Caudate nucleus (tissue), 63 donors: ENCODE measurements at places on chromosomes 11 and 22.
A peak's percentile ranks its signal among the peaks of the same experiment; 100 is the strongest.

- no peak for DNase-seq
Measured at GRCh38 chr11:6601041-6601461, 2.4 kb downstream of the RRP8 start.

DNA sequence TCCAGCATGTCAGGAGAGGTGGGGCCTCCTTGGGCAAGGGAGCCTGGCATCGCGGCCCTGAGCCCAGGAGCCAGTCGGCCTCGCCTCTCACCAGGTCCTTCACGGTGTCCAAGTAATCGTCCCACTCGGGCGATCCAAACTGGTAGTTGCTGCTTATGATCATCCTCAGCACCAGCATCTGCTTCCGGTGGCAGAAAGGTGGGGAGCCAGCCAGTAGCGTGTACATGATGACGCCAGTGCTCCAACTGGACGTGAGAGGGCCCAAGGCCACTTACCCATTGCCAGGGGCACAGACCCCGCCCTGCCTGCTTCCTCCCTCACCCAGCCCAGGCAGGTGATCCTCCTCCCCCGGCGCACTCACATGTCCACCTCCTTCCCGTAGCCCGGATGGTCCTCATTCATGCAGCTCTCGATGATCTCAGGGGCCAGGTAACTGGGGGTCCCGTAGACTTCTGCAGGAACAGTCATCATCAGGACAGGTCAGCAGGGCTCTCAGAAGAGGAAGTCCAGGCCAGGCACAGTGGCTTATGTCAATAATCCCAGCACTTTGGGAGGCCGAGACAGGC lies 214.7 kb downstream of the OR4C45 start:
- DNase-seq: no peak

- DNase-seq: no peak
Measured at GRCh38 chr11:71209181-71209580, 43.2 kb downstream of the SHANK2 start.

- no peak for DNase-seq
Measured at GRCh38 chr11:123434262-123434661, 4.2 kb downstream of the GRAMD1B start.

DNA sequence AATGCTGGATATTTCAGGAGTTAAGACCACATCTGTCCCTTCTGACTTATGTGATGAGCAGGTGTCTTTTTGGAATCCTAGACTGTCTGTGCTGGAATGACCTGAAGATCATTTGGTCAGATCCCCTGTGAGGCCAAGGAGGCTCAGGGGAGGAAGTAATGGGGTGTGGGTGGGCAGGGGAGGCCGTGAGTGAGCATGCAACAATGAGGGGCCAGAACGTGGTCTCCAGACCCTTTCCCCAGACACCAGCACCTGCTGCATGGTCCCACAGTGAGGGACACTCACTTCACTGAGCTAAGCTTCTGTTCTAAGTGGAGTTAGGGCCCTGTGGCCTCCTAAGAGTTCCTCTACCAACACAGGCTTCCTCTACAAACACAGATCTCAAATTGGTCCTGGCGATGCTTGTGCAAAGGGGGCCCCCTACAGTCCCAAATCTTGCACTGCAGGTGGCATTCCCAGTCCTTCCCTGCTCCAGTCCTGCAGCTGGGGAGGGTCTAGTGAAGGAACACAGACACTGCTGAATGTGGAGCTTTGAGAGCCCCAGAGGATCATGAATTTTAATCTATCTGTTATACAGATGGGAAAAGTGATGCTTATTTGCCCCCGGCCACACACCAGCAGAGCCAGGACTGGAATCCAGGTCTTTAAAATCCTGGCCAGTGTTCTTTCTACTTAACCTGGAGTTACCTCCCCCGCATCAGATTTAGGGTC lies 7.4 kb downstream of the USP2 start:
- peak; percentile 83 for DNase-seq

GRCh38 chr11:45205978-45206377 lies 59.5 kb downstream of the PRDM11 start:
- no peak for DNase-seq

DNA sequence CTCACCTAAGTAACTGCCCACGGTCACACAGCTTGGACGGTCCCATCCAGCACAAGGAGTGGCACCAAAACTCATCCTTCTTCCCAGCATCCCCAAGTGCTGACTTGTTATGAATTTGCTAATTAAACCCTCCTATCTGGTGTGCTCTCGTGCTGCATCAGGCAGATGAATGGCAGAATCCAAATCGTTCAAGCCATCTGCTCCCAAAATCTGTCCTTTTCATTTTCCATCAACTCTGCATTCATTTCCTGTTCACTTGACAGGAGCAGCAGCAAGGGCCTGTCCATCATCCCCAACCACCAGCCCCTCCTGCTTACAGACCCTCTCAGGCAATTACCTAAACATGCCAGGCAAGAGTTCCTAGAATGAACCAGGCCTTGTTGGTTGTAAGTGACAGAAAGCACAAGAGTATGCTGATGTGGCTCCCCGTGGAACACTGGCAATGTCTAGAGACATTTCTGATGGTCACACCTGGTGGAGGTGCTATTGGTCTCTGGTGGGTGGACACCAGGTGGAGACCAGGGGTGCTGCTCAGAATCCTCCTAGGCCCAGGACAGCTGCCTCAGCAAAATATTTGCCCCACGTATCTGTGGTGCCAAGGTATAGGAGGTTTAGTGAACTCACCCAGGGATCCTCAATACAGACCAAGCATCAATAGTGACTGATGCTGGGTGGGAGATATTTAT lies 832.5 kb downstream of the TBC1D22A start:
- DNase-seq: no peak

- DNase-seq: no peak
Measured at GRCh38 chr11:79229047-79229446, 211.8 kb downstream of the TENM4 start.

DNA sequence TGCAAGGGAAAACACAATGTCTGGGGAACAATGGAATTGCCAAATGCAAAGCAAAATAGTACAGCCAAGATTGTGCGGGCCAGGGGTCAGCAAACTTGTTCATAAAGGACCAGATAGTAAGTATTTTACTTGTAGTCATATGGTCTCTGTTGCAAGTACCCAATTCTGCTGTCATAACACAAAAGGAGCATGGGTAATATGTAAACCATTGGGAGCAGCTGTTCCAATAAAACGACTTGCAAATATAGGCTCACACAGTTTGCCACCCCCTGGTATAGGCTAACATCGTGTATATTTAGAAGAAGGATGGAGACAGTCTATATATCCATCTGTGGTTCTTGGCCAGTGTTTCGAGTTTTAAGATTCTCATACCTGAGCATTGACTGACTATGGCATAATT lies 15.6 kb downstream of the SDHAF2 start:
- no peak for DNase-seq

DNA sequence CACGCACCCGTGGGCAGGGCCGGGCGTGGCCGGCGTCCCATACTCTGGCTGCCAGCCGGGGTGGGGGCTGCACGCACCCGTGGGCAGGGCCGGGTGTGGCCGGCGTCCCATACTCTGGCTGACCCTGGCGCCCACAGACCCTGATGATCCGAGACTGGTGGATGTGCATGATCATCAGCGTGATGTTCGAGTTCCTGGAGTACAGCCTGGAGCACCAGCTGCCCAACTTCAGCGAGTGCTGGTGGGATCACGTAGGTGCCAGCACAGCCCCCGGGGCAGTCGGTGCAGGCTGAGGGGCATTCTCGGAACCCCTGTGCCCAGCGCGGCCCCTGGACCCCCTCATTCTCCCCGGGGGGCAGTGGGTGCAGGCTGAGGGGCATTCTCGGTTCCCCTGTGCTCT lies 19.0 kb downstream of the RNH1 start:
- DNase-seq: no peak

GRCh38 chr11:65572356-65573051 lies at the start of gene FAM89B:
Gene FAM89B, plus strand, starts transcription at chr11:65572538. Its CDS starts 132 bp downstream, at chr11:65572670.
- DNase-seq: peak; percentile 86

DNA sequence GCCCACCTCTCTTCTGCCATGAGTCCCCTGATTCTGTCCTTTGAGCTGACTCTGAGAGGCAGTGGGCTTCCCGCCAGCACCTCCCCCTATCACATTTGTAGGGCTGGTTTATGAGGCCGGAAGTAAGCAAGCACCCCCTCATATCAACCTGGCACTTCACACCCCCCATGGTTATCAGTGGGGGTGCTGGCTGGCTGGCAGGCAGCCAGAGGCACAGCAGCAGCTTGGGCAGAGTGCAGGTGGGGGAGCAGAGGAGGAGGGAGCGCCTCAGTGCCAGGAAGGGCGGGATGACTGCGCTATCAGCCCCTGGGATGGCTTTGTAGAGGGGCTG lies 22.9 kb upstream of the CHRM4 start:
- no peak for DNase-seq

GRCh38 chr11:35088226-35088625 lies 50.7 kb upstream of the CD44 start:
- DNase-seq: no peak

GRCh38 chr11:121105063-121105480 lies 4.0 kb downstream of the TECTA start:
- no peak for DNase-seq

DNA sequence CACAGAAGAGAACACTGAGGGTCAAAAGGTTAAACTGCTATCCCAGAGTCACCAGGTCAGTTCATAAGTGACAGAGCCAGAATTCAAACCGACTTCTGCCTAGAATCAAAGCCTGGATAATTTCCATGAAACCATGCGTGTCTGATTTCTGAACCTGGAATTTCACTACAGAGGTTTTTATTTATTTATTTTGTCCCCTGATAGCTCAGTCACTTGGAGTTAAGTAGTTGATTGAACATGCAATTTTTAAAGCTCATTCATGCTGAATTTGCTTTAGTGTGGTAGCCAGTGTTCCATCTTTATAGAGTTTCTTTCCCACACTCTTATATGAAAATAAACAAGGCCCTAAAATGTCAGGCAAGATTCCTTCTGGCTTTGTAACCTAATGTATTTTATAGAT lies 93.2 kb downstream of the NAV2 start:
- DNase-seq: no peak

DNA sequence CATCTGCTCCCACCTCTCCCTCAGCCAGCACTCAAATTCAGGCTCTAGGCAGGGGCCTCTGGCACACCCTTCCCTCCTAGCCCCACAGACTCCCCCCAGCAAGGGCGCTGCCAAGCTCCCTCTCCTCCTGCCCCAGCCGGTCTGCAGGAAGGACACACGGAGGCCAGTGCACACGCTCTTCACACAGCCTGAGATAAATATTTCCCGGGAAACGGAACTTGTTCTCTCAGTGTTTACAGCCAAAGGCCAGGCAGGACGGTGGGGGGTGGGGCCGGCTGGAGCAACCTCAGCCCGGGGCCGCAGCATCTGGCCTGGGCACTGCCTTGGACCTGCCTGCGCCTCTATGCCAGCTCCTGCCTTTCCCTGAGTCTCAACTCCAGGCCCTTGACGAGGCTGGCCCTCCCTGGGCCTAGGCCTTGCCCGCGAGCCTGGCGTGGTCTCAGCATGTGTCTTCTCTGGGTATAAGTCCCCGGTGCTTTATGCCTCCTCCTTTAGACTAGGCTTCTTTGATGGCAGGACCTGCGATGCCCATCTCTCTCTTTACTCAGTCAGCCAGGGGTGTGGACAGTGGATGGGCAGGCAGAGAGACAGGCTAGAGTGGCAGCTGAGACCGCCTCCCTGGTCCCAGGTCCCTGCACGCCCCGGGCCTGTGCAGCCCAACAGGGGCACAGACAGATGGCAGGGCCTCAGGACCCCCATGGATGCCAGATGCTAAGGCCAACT lies 48.4 kb downstream of the PDE2A start:
- no peak for DNase-seq

GRCh38 chr22:36225333-36225922 lies 13.9 kb downstream of the APOL2 start:
- DNase-seq: no peak

- no peak for DNase-seq
Measured at GRCh38 chr11:35146711-35147110, 7.7 kb downstream of the CD44 start.

DNA sequence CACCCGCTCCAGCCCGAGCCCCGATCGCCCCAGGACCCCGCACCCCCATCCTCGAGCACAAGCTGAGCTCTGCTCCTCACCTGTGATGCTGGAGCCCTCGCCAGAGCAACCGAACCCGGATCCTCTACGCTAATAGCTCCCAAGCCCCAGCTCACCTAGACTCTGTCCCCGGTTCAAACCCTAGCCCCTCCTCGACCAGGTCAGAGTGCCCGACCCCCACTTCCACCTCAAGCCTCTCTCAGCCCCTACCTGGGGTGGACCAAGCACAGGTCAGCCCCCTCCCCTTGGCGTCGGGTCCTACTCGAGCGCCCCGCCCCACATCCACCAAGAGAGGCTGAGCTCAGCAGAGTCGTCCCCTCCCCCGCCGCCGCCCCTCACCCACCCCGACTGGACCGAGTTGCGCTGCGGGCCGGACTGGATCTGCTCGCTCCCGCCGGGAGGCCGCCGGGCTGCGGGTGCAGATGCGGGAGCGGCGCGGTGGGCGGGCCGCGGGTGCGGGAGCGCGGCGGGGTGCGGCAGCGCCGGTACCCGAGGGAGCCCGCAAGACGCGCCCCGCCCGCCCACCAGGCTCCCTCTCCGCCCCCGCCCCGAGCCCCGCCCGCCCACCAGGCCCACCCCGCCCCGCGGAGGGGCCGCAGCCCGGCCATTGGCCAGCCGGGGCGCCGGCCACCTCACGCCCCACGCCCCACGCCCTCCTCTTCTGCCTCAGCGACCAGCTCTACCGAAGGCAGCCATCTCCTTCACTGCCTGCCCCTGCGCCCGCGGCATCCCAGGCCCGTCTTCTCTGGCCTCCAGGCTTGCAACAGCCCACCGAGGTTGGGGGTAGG lies 577 bp upstream of the DKK3 start:
- peak; percentile 77 for DNase-seq

GRCh38 chr22:49042877-49043859 lies 784.5 kb downstream of the BRD1 start:
- no peak for DNase-seq

GRCh38 chr11:63719987-63720386 lies 38.7 kb downstream of the RTN3 start:
- DNase-seq: no peak

DNA sequence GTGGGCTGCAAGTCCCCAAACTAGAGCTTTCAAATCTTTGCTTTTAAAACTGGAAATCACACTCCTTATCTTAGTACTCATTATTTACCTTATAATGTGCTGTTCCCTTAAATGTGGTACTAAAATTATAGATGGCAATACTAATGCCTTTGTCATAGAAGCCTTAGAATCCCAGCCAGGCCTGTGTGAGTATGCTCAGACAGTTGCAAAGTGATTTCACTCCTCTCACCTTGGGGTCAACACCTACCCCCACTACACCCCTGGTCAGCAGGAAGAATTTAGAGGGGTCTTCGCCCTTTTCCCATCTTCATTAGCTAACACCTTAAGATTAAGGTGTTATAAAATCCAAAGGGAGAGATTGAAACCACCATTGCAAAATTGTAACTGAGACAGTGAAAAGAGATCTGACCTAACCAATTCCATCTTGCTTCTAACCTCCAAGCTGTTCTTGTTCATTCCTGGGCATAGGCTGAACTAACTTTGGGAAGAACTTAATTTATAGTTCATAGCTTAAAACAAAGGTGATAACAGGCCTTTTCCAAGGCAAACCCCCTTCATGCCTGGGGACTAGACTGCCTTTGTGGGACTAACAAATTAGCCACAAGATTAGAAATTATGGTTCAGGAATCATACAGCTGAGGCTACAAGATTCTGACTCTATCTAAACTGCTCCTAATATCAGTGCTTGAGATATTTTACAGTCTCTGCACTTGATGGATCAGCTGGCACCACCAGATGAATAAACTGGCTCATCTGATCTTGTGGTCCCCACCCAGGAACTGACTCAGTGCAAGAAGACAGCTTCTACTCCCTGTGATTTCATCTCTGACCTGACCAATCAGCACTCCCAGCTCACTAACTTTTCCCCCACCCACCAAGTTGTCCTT lies 10.4 kb upstream of the MRPL17 start:
- DNase-seq: no peak

- no peak for DNase-seq
Measured at GRCh38 chr11:47235163-47235562, 13.5 kb downstream of the ACP2 start.
